Mesothelial cell of epicardium (in vitro differentiated cells): ENCODE measurements at places on chromosomes 7 and 10.
A peak's percentile ranks its signal among the peaks of the same experiment; 100 is the strongest.

DNA sequence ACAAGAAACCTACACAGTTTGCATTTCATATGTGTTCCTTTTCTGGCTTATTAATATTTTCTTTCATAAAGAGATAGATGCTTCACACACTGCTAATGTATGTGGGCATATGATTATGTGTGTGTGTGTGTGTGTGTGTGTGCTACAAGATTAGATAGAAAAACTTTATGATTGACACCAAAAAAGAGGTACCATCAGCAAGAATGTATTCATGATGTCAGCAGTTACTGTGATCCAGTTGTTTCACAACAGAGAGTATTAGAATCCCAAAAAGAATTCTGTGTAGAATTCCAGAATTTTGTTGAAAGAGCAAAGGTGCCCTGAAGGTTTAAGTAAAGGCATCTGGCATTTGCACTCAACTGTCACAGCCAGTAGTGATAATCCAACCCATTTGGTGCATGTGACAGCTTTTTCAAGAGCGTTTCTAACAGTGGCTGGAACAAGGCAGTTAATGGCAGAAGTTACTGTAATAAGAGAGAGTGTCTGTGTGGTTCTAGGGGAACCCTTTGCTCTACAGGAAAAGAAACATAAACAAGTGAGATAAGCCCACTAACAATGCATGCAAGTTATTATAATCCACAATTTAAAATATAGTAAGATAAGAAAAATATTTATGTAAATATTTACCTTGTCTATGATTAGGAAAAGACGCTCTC is 16.6 kb downstream of the RELN start:
- DNase-seq = no peak
- no peaks in the 10 kb centered on the region for H3K4me1 ChIP-seq
- H3K27me3 ChIP-seq = peaks cover 12% of the 10 kb centered on the region

DNA sequence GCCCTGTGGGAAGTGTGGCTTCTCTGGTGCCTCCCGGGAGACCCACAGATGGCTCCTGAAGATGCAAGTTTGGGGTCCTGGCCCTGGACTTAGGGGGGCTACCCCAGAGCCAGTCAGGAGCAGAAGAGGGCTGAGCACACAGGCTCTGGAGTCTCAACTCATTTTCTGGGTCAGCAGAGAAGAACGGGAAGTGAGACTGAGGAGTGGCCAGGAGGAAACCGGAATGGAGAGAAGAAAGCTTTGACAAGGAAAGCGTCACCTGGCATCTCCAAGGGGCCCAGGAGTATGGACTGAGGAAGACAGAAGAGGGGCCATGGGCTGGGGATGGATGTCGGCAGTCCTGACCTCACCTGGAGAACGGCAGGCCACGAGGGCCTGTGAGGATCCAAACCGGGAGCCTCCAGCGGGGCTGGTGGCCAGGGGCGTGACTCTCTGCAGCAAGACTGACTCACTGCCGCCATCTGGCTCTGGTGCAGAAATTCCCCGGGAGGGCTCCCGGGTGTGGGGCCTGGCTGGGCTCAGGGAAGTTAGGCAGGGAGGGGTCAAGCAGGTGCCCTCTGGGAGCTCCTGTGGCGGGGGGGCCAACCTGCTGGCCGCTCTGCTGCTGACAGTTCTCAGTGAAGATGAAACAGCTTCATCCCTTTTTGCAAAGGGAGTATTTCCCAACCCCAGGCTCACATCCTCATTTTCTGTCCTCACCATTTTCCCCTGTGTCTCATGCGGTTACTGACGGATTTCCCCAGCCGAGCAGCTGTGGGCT is 23.6 kb downstream of the DAGLB start:
- H3K4me3 ChIP-seq = no peak overlapping the region
- H3K36me3 ChIP-seq = peaks cover 30% of the 10 kb centered on the region
- H3K27ac ChIP-seq = no peak overlapping the region

DNA sequence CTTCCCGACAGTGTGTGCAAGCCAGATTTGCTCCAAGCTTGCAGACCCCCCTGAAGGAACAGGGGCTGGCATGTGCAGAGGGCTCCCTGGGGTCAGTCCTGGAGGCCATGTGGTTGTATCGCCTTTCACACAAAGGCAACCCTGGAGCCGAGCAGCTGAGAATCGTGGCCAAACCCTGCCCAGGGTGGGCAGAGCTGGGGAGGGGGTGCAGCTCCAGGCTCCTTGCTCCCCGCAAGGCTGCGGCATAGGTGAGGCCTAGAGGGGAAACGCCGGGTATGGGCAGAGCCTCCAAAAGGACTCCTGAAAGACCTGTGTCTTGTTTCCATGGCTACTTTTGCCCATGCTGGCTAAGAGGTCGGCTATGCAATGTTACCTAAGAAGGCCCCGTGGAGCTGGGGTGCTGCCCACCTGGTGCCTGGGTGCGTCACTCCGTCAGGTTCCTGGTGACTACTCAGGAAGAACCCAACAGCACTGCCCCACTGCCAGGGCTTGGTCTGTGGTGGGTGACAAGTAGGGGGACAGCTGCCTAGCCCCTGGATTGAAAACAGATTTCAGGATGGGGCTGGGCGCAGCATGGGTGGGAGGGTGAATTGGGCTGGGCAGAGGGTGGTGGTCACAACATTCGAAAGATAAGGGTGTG is 171.0 kb upstream of the SHH start:
- H3K4me3 ChIP-seq = no peak overlapping the region
- no peaks in the 10 kb centered on the region for H3K4me1 ChIP-seq
- H3K27ac ChIP-seq = no peak overlapping the region
- peaks cover 21% of the 10 kb centered on the region for H3K27me3 ChIP-seq
- no peaks in the 10 kb centered on the region for H3K36me3 ChIP-seq

DNA sequence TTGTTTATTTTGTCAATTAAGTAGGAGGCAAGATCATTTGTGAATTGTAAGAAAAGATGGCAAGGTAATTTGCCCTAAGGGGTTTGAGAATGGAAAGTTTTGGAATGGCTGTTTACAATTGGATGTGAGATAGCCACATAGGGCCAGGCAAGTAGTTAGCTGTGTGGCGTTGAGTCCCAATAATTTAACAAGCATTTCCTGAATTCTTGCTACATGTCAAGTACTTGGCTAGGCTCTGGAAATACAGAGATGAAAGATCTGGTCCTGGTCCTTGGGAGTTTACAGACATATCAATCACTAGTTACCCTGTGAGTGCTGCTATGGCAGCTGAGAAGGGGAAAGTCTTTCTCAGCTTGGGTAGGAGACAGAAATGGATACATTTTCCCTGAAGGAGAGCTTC is 401.6 kb downstream of the SUGCT start:
- H3K27ac ChIP-seq = peak overlapping the region; percentile 77
- H3K4me1 ChIP-seq = peaks cover 17% of the 10 kb centered on the region
- no peak for DNase-seq
- no peaks in the 10 kb centered on the region for H3K27me3 ChIP-seq
- no peaks in the 10 kb centered on the region for H3K36me3 ChIP-seq

GRCh38 chr7:56097700-56098099 is 4.9 kb upstream of the PHKG1 start:
- H3K4me3 ChIP-seq = no peak overlapping the region
- no peak for DNase-seq
- peaks cover 19% of the 10 kb centered on the region for H3K36me3 ChIP-seq
- H3K27ac ChIP-seq = no peak overlapping the region

GRCh38 chr7:66157060-66157459 is 42.4 kb downstream of the CRCP start:
- no peaks in the 10 kb centered on the region for H3K27me3 ChIP-seq
- no peak overlapping the region for H3K4me3 ChIP-seq

GRCh38 chr10:69831231-69831855 is 29.6 kb downstream of the COL13A1 start:
- peaks cover 30% of the 10 kb centered on the region for H3K4me1 ChIP-seq
- DNase-seq = no peak
- H3K36me3 ChIP-seq = no peaks in the 10 kb centered on the region
- peaks cover 2% of the 10 kb centered on the region for H3K27me3 ChIP-seq
- no peak overlapping the region for H3K4me3 ChIP-seq

DNA sequence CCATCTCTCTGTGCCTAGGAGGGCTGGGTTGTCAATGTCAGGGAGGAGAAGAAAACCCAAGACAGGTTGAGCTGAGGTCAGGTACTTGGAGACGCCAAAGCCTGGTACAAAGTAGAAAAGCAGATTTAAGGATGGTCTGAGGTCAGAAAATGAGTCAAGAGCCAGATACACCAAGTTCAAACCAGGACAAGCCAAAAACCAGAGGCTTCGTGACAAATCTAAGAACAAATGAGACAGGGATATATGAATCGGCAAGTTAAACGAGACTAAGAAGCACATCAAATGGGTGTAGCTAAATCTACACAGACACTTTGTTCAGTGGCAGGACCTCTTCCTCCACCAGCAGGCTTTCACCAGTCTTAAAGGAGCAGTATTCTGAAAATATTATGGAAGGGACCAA is 34.2 kb downstream of the C7orf33 start:
- peaks cover 42% of the 10 kb centered on the region for H3K4me1 ChIP-seq
- DNase-seq = no peak
- H3K4me3 ChIP-seq = no peak overlapping the region
- H3K27ac ChIP-seq = peak overlapping the region; percentile 8

DNA sequence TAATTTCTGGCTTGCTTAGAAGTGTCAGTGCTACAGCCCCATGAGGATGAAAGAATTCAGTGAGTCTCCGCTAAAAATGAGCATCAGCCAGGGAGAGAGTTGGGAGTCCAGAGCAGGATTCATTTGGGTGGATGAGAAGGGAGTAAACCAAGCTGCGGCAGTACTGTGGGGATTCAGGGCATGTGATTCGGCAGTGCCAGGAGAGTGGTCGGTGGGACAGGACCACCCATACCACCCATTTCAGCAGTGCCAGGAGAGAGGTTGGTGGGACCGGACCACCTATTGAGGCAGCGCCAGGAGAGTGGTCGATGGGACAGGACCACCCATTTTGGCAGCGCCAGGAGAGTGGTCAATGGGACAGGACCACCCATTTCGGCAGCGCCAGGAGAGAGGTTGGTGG is 144.2 kb downstream of the CELF2 start:
- peaks cover 6% of the 10 kb centered on the region for H3K36me3 ChIP-seq
- H3K4me3 ChIP-seq = no peak overlapping the region
- no peak for DNase-seq
- H3K4me1 ChIP-seq = peaks cover 24% of the 10 kb centered on the region
- H3K27ac ChIP-seq = no peak overlapping the region
- peaks cover 64% of the 10 kb centered on the region for H3K27me3 ChIP-seq

DNA sequence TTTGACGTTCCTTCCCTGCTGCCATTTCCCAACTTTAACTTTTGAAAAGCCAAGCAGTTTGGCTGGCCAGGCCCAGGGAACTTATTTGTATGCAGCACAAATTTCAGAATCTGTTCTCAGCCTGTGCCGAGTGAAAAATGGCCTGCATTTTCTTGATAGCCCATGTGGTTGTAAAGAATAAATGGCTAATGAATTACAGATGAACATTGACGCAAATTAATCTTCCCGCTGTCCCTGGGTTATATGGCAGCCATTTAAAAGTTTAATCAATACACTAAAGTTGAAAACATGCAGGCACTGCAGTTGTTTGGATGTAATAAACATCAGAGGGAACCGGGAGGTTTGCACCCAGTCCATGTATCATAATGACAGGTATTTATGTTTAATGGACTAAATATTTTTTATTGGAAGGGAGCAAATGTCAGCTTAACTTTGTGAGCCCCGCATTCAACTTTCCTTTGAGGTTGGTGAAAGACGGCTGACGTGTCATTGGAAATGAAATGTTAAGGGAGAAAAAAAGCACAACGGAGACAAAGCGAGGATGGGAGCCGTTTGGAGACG is 1092.4 kb downstream of the LRMDA start:
- H3K36me3 ChIP-seq = no peaks in the 10 kb centered on the region
- peaks cover 34% of the 10 kb centered on the region for H3K4me1 ChIP-seq
- peak overlapping the region; percentile 11 for H3K4me3 ChIP-seq
- no peaks in the 10 kb centered on the region for H3K27me3 ChIP-seq

GRCh38 chr7:134394056-134394455 is 64.8 kb downstream of the AKR1B1 start:
- peaks cover 6% of the 10 kb centered on the region for H3K4me1 ChIP-seq
- no peak overlapping the region for H3K4me3 ChIP-seq
- no peak overlapping the region for H3K27ac ChIP-seq
- H3K36me3 ChIP-seq = no peaks in the 10 kb centered on the region
- peaks cover 34% of the 10 kb centered on the region for H3K27me3 ChIP-seq
- DNase-seq = no peak

- no peak overlapping the region for H3K27ac ChIP-seq
- peaks cover 35% of the 10 kb centered on the region for H3K36me3 ChIP-seq
- H3K27me3 ChIP-seq = no peaks in the 10 kb centered on the region
- no peak overlapping the region for H3K4me3 ChIP-seq
- H3K4me1 ChIP-seq = no peaks in the 10 kb centered on the region
- DNase-seq = no peak
These were observed 23.5 kb downstream of the WNT16 start for GRCh38 chr7:121352323-121352722.

- H3K4me1 ChIP-seq = no peaks in the 10 kb centered on the region
- no peak overlapping the region for H3K27ac ChIP-seq
- H3K27me3 ChIP-seq = no peaks in the 10 kb centered on the region
- DNase-seq = no peak
- no peak overlapping the region for H3K4me3 ChIP-seq
These were observed 161.7 kb upstream of the TPK1 start for GRCh38 chr7:144997512-144997911.

DNA sequence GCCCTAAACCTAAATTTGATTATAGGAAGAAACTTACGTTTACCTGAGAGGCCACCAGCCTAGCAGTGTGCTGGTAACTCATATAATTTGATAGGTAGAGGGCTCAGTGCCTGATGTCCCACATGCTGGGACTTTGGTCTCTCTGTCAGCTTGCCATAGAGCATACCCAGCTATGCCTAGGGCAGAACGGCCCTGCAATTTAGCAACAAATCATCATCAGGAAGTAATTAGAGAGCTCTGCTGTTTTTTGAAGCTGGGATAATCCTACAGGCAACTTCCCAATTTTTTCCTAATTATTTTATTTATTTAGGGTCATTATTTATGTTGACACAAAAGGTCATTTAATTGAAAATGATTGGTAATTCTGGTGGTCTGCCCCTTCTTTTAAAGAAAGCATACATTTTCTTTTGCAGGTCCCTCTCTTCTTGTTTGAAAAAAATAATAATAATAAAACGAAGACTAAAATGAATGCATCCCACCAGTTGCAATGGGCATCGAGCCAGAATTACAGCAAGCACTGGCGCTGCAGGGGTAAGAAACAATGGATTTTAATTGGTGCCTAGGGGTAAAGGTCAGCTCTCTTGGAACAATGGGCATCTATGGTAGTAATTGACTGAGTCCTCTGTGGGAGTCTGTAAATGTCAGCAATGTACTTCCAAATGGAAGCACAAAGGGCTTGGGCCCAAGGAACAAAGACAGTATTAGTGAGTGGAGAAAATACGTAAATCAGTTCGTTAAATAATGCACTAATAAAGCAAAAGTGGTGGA is 348.0 kb downstream of the SORCS1 start:
- H3K4me3 ChIP-seq = no peak overlapping the region
- H3K4me1 ChIP-seq = peaks cover 5% of the 10 kb centered on the region
- no peaks in the 10 kb centered on the region for H3K27me3 ChIP-seq
- no peak overlapping the region for H3K27ac ChIP-seq
- no peaks in the 10 kb centered on the region for H3K36me3 ChIP-seq

- H3K4me3 ChIP-seq = peak overlapping the region; percentile 50
- H3K36me3 ChIP-seq = no peaks in the 10 kb centered on the region
- no peak overlapping the region for H3K27ac ChIP-seq
- H3K4me1 ChIP-seq = peaks cover 28% of the 10 kb centered on the region
These were observed 20.3 kb upstream of the PRKAG2 start for GRCh38 chr7:151897161-151897731.
